ENCODE measurements at places on chromosomes 6 and 20.

DNA sequence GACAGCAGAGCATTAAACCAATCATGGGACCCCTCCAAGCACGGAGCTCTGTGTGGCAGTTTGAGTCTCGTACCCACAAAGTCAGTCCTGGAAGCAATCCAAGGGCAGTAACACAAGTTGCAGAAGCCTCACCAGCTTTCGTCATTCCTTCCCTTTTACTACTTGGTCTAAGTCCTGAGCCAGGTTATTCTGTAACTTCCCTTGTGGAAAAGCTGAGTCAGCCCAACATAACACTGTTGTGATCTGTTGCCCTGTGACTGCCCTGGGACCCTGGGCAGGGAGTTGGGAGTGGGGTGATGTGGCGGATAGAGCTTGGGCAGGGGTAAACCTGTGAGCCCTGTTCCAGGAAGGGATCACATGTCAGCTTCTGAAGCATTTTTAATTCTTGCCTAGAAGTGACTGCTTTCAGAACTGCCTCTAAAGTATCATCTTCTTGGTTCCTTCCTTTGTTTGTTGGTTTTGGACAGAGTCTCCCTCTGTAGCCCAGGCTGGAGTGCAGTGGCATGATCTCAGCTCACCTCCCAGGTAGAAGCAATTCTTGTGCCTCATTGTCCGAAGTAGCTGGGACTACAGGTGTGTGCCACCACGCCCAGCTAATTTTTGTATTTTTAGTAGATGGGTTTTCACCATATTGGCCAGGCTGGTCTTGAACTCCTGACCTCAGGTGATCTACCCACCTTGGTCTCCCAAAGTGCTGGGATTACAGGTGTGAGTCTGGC lies 183.7 kb upstream of the JAG1 start:
- H3K27ac ChIP-seq: no peak overlapping the region
- no peaks in the 10 kb centered on the region for H3K4me1 ChIP-seq
- no peak for DNase-seq
- H3K27me3 ChIP-seq: no peaks in the 10 kb centered on the region

- H3K27ac ChIP-seq: no peak overlapping the region
- H3K4me3 ChIP-seq: no peak overlapping the region
- DNase-seq: no peak
- no peaks in the 10 kb centered on the region for H3K27me3 ChIP-seq
Measured at GRCh38 chr20:18718129-18718528, 95.5 kb upstream of the SCP2D1 start.

DNA sequence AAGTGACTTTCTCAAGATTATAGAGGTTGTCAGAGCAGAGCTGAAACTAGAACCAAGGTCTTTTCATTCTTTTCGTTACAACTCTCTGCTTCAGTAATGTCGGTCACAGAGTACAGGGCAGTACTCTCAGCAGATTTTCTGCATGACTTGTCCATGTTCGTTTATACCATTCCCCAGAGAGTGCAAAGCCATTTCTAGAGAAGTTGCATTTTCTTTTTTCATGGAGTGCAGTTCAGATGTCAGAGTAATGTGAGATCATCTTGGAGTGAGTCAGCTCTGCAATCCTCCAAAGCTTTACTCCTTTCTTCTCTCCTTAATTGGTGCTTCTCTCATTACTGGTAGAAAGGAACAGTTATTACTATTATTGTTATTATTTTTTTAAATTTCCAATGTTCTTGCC lies 115.6 kb upstream of the B3GAT2 start:
- H3K4me3 ChIP-seq: no peak overlapping the region
- no peak overlapping the region for H3K27ac ChIP-seq
- H3K36me3 ChIP-seq: no peaks in the 10 kb centered on the region
- no peaks in the 10 kb centered on the region for H3K4me1 ChIP-seq
- no peak for DNase-seq

DNA sequence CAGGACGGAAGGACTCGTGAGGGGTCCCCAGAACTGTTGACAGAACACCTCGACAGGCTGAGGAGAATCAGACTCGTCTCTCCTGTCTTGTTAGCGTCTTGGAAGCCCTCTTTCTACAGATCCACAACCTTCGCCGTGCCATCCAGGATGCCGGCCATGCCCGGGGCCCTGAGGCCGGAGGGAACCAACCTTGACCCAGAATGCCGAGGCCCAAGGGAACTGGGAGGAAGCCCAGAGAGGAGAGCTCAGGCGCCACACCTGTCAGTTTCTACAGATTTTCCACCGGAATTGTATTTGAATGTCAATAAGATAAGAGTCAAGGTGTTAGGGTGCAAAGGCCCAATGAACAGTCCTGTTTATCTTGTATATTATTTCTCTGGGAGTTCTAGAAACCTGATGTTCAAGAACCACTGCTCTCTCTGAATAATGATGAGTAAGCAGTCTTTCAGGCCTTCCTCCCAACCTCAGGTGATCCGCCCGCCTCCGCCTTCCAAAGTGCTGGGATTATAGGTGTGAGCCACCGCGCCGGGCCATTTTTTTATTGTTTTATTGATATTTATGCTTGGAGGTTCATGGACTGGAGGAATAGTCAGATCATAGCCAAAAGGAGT lies 799 bp upstream of the ME1 start:
- peak overlapping the region; percentile 80 for H3K4me3 ChIP-seq
- no peaks in the 10 kb centered on the region for H3K27me3 ChIP-seq
- H3K4me1 ChIP-seq: no peaks in the 10 kb centered on the region
- no peaks in the 10 kb centered on the region for H3K36me3 ChIP-seq
- peak; percentile 33 for DNase-seq

- no peaks in the 10 kb centered on the region for H3K36me3 ChIP-seq
- no peak for DNase-seq
- H3K4me1 ChIP-seq: no peaks in the 10 kb centered on the region
- no peak overlapping the region for H3K27ac ChIP-seq
- no peaks in the 10 kb centered on the region for H3K27me3 ChIP-seq
Measured at GRCh38 chr6:140460267-140460666, 1085.8 kb upstream of the CITED2 start.

DNA sequence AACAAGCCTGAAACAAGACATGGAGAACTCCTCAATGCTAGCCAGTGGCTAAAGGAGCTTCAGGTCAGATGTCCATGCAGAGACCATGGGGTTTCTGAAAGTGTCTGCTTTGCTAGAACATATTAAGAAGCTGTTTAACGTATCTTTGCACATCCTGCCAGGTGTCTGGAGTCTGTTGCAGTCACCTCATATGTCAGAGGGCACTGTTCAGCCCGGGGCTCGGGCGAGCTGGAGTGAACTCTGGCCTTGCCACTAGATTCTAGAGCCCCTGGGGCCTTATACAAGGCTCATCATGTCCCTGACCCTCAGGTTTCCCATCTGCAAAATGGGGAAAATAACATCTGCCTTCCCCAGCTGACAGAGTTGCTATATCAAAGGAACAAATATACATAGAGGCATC lies 59.0 kb downstream of the PRDM1 start:
- no peaks in the 10 kb centered on the region for H3K4me1 ChIP-seq
- no peak overlapping the region for H3K27ac ChIP-seq
- no peak for DNase-seq
- H3K27me3 ChIP-seq: no peaks in the 10 kb centered on the region
- H3K4me3 ChIP-seq: no peak overlapping the region
- H3K36me3 ChIP-seq: no peaks in the 10 kb centered on the region

GRCh38 chr6:6455272-6455671 lies 133.2 kb upstream of the LY86 start:
- no peaks in the 10 kb centered on the region for H3K4me1 ChIP-seq
- no peaks in the 10 kb centered on the region for H3K27me3 ChIP-seq
- H3K36me3 ChIP-seq: no peaks in the 10 kb centered on the region
- H3K4me3 ChIP-seq: no peak overlapping the region
- DNase-seq: no peak
- H3K27ac ChIP-seq: no peak overlapping the region

DNA sequence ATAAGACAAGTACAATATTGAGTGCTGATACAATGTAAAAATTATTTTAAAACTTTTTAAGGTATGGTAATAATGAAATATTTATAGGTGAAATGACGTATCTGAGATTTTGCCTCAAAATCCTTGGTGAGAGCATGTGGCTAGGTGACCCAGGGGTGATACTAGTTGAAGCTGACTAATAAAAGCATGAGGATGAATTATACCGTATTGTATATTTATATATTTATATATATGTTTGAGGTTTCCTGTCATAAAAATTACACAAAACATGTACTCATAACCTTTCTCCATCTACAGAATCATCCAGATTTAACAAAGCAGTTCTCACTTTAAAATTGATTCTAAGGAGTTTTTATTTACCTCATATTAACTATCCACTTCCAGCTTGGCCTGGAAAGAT lies 358.1 kb downstream of the CDKAL1 start:
- DNase-seq: no peak
- H3K27me3 ChIP-seq: no peaks in the 10 kb centered on the region
- H3K4me1 ChIP-seq: peaks cover 3% of the 10 kb centered on the region
- H3K36me3 ChIP-seq: peaks cover 7% of the 10 kb centered on the region
- H3K4me3 ChIP-seq: no peak overlapping the region
- no peak overlapping the region for H3K27ac ChIP-seq

GRCh38 chr6:160156842-160157241 lies 35.2 kb downstream of the SLC22A1 start:
- no peak for DNase-seq
- H3K4me1 ChIP-seq: peaks cover 2% of the 10 kb centered on the region
- no peaks in the 10 kb centered on the region for H3K27me3 ChIP-seq
- H3K4me3 ChIP-seq: no peak overlapping the region
- H3K36me3 ChIP-seq: no peaks in the 10 kb centered on the region
- no peak overlapping the region for H3K27ac ChIP-seq

GRCh38 chr6:41236276-41236675 lies 8.1 kb downstream of the TREML4 start:
- no peaks in the 10 kb centered on the region for H3K4me1 ChIP-seq
- H3K4me3 ChIP-seq: no peak overlapping the region
- no peak overlapping the region for H3K27ac ChIP-seq
- H3K27me3 ChIP-seq: no peaks in the 10 kb centered on the region

DNA sequence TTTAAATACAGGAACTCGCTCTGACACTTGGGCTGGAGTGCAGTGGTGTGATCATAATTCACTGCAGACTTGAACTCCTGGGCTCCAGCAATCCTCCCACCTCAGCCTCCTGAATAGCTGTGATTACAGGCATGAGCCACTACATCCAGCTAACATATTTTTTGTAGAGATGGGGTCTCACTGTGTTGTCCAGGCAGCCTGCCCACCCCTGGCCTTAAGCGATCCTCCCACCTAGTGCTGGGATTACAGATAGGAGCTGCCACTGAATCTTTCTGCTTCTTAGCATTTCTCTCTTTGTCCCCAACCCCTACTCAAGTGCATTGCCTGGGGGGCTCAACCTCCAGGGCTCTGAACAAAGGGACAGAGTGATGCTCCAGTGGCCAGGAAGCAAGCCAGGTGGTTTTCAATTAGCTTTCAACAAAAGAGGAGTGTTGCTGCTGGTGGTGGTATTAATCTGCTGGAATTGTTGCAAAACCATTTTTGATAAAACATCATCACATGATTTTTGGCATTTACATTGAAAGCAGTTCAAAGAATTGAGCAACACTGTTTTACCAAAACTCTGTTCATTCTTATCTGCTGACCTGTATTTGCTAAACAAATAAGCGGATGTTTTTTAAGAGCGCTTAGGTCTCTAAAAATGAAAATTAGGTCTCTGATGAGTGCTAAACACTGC lies 40.4 kb upstream of the BPIFA2 start:
- no peaks in the 10 kb centered on the region for H3K36me3 ChIP-seq
- H3K4me3 ChIP-seq: no peak overlapping the region
- DNase-seq: no peak
- H3K27me3 ChIP-seq: no peaks in the 10 kb centered on the region
- H3K27ac ChIP-seq: no peak overlapping the region
- no peaks in the 10 kb centered on the region for H3K4me1 ChIP-seq

DNA sequence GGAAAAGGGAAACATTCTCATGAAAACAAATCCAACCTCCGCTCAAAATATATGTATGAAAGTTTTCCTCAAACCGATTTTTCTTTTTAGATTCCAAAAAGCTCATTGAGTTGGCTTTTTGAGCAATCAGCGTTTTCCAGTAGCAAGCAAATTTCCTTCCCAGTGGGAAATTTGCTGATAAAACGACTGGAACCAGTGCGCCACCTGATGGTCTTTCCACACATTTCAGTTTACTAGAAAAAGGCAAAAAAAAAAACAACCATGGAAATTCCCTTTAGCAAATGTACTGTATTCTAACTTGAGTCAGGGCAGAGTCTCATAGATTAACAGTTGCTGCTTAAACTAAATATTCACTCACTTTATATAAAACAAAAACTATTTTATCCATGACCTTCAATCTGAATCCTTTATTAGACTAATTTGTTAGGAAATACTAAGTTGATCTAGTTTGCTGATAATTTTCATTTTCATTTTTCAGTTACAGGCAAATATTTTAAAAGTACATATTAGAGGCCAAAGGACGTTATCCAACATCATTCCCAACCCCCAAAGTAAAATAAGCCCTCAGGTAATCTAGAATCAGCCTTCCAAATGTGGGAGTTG lies 271.5 kb downstream of the FOXA2 start:
- H3K4me3 ChIP-seq: no peak overlapping the region
- H3K27me3 ChIP-seq: no peaks in the 10 kb centered on the region
- H3K36me3 ChIP-seq: no peaks in the 10 kb centered on the region
- H3K27ac ChIP-seq: no peak overlapping the region
- H3K4me1 ChIP-seq: no peaks in the 10 kb centered on the region

DNA sequence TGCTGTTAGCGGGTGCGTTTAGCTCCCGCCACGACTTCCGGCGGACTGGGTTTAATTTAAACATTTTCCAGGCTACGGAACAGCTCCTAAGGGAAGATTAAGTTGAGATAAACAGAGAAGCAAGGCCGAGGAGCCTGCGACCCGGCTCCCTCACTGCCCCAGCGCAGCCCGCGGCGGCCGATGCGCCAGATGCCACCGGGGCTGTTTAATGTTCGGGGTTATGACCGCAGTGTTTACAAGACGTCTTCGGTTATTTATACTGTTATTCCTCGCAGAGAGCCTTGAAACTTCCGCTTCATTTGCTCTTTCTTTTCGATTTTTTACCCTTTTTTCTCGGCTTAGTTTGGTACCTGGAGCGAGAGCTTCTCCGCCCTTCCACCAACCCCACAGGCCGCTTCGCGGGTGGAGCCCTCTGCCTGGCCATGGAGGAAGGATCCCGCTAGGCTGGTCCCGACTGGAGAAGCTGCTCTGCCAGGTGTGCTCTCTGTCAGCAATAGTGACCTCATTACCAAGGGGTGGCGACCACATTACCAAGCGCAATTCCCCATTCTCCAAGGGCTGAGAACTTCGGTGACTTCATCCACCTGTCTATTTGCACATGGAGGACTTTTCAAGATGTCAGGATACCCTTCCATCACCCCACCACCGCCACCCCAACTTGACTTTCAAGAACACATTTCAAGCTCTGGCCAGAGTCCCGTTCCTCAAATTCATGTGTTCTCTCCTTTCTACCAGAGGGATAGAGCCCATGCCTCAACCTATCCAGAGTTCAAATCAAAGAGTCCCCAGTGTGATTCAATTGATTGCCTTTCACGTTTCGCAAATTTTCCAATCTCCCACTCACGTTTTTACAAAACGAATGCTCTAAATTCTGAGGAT lies 4.1 kb downstream of the TCF21 start:
- H3K4me1 ChIP-seq: peaks cover 2% of the 10 kb centered on the region
- no peaks in the 10 kb centered on the region for H3K36me3 ChIP-seq
- H3K27me3 ChIP-seq: peaks cover 73% of the 10 kb centered on the region
- peak; percentile 40 for DNase-seq

DNA sequence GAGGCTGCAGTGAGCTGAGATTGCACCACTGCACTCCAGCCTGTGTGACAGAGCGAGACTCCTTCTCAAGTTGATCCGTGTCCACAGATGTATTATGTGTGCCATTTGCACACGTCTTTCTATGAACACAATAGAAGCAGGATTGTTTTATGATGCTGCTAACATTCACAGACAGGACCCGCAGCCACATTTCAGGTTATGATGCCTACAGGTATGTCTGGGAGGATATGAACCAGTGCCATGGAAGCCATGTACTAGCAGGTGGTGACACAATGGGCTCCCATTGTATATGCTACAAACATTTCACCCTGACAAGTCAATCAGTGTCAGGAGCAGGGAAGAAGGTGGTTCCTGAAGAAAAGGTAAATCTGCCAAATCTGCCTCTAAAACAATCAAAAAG lies 4.3 kb downstream of the TRAM2 start:
- no peak overlapping the region for H3K27ac ChIP-seq
- H3K4me3 ChIP-seq: no peak overlapping the region
- H3K27me3 ChIP-seq: no peaks in the 10 kb centered on the region
- DNase-seq: no peak

Data from H9 (cell line).